Suprapubic skin (tissue), 4 donors: ENCODE measurements at places on chromosomes 2 and 18.

GRCh38 chr2:218569661-218570500 is 1.2 kb downstream of the CNOT9 start:
- DNase-seq: no peak

- DNase-seq: no peak
Observed at GRCh38 chr2:61229936-61230335, 67.9 kb downstream of the C2orf74 start.

- no peak for DNase-seq
Observed at GRCh38 chr18:49862656-49863385, 49.5 kb upstream of the ACAA2 start.

- no peak for DNase-seq
Observed at GRCh38 chr18:78875016-78875777, 104.4 kb upstream of the SALL3 start.

GRCh38 chr18:45837283-45838070 is 12.0 kb downstream of the SIGLEC15 start:
- DNase-seq: no peak

DNA sequence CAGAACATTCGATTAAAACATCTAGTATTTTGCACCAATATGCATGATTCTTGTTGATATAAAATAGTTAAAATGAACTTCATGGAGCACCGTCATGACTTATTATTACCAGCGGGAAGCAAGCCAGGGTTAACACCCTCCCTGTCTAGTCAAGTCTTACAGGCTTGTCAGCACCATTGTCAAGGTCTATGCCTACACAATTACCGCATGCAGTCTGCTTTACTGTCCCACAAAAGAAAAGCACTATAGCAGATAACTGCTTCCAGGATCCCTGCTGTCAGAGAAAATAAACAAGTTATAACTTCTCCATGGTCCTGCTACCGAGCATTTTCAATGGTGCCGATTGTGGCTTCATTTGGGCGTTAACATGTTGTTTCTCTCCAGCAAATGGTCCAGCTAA is 968.0 kb upstream of the FAM98A start:
- DNase-seq: no peak

- DNase-seq: no peak
Observed at GRCh38 chr18:42292654-42293053, 337.6 kb downstream of the PIK3C3 start.

DNA sequence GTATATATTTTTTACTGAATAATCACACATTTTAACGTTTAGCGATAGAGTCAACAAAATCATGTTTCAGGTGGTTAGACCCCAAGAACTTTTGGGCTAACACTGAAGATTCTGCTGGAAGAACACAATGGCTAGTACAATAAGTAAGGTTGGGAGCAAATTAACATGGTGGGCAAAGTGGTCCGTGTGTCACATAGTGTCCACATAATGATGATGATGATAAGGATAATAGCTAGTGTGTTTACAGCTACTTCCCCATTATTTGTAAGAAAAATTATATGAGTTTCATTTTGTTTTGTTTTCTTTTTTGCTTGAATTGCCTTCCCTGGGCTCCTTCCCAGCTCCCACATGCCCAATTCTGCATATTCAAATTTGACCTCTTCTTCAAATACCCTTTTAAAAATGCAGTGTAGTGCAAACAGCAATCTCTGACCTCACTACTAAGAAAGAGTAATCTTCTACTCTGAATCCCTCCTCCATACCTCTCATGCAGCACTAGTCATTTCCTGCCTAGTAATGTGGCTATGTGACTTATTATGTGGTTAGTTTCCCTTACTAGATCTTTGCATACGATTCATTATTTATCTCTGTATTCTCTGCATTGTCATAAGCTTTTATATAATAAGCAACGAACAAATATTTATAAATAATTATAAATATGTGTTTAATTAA is 16.9 kb upstream of the VPS54 start:
- DNase-seq: no peak

- no peak for DNase-seq
Observed at GRCh38 chr2:174553811-174554493, 43.7 kb downstream of the WIPF1 start.

DNA sequence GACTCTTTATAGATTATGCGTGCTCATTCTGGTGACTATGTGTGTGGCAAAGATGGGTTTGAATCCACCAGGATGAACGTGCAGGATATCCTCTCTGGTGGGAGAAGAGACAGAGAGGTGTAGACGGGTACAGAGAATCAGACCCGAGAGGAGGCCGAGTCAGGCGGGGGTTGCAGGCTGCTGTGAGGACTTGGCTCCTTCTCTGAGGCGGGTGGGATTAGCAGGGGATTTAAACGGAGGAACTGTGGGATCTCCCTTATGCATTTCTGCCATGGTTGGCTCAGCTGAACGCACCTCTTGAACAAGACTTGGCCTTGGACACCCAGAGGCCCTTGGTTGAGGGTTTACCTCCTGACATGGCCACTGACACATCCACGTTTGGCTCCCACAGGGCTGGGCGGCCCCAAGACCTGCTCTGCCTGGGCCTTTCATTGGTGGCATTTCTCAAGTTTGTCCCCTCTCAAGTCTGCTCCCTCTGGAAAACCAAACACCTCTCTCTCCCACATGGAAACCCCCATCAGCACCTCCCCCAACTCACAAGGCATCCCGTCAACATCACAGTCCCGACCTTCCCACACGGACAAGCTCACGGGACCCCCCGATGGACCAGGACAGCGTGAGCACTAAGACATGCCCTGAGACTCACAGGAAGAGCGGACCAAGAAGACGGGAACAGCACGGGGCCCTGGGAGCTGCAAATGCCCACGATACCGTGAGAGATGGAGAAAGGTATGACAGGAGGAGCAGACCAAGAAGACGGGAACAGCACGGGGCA is 158.3 kb downstream of the RTP5 start:
- no peak for DNase-seq

- DNase-seq: no peak
Observed at GRCh38 chr2:73823416-73823815, 5.3 kb upstream of the STAMBP start.

DNA sequence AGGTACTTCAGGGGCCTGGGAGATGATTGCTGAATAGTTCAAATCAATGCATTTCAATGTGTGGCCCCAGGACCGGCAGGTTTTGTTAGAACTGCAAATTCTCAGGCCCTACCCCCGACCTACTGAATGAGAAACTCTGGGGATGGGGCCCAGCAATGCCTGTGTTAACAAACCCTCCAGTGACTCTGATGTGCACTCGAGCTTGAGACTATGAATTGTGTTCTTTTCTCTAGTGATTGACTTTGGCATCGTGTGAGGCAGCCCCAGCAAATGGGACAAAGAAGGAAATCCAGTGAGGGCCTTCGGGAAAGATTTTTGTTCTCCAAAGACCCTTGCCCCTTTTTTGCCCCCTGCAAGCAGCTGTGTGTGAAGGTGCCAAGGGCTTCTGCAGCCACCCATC is 22.4 kb downstream of the ALK start:
- DNase-seq: no peak

GRCh38 chr18:23512641-23513040 is 9.3 kb downstream of the RMC1 start:
- DNase-seq: no peak

- DNase-seq: no peak
Observed at GRCh38 chr2:30216157-30216556, 15.2 kb upstream of the LBH start.

- DNase-seq: no peak
Observed at GRCh38 chr2:239386001-239386670, 14.7 kb downstream of the HDAC4 start.

GRCh38 chr2:57674743-57675142 is 371.9 kb upstream of the VRK2 start:
- DNase-seq: no peak

DNA sequence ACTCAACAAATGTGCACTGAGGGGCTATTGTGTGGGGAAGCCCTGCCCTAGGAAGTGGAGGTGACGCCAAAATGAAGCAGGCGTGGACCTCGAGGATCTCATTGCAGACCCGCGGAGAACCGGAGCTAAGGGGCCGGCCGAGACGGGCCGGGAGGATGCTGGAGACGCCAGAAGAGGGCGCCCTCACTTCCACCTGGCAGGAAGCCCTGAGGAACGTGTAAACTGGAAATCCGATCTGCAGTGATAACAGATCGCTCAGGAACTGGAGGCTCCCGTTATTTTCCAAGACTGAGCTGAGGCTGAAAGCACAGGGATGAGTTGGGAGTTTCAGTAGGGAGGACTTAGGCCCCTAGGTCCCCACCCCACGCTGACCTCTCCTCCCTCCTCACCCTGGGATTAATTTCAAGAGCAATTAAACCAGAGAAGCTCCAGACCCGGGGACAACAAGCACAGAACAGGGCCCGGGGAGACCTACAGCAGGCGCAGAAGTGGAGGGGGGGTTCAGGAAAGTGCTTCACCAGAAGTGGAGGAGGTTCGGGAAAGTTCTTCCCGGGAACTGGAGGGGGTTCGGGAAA is 7.7 kb upstream of the COL6A3 start:
- peak; percentile 91 for DNase-seq

- DNase-seq: no peak
Observed at GRCh38 chr2:234355021-234355720, 141.7 kb downstream of the ARL4C start.

DNA sequence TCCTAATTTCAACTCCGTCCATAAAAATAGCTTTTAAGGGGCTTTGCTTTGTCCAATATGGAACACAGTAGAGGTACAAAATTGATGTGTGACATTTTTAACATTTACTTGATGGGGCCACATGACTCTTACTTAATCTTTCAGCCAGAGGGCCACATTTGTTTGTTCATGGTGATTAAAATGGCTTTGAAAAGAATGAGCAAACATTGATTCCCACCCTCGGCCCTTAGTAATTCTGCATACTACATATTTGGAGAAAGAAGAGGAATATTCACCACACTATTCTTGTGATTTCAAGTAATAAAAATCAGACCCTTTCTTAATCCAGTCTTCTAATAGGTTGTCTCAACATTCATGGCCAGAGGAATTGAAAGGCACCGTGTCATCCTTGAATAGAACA is 17.5 kb downstream of the ARPC2 start:
- DNase-seq: no peak

GRCh38 chr2:180781276-180781675 is 199.1 kb upstream of the UBE2E3 start:
- no peak for DNase-seq

- DNase-seq: no peak
Observed at GRCh38 chr2:36468463-36469105, 113.0 kb downstream of the CRIM1 start.

DNA sequence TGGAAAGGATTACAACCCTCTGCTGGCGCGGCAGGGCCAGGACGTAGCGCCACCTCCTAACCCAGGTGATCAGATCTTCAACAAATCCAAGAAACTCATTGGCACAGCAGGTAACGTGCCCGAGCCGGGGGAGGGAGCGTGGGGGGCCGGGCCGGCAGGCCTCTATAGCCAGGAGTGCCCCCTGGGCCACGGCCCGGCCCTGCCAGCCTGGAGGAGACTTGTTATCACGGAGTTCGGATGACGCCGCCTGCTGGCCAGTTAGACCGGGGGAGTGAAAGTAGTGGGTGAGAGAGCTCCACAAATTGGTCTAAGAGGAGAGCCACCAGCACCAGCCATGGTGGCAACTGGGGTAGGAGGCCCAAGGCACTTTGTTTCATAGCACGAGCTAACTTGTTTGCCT is 8.6 kb upstream of the TMEM214 start:
- no peak for DNase-seq

- DNase-seq: no peak
Observed at GRCh38 chr2:241146286-241146685, 3.0 kb downstream of the PASK start.

DNA sequence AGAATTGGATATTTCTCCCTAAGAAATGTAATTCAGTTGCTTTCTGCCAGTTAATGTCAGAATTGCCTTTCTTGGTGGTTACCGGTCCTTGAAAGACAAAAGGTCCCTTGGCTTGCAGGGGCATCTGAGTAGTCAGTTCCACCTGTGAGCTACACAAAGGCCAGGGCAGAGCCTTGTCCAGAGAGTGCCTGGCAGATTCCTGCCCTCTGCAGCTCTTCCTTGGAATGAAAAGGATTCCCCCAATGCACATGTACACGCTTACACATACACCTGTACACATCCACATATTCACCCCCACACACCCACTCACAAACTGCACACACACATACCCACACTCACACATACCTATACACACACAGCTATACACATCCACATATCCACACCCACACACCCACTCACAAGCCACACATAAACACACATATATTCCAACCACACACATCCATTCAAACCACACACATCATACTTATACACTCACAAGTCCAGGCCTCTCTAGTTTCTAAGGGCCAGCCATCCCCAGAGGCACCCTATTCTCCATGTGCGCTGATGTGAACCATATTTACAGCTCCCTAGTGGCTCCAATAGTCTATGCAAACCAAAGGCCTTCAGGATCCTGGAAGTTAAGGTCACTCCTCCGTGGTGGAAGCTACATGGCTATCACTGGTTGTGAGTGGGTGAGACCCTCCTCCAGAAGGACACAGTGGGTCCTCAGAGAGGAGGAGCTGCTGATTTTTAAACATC is 9.6 kb downstream of the CYRIA start:
- DNase-seq: no peak

- no peak for DNase-seq
Observed at GRCh38 chr2:220341014-220341413, 713.6 kb downstream of the SLC4A3 start.

GRCh38 chr18:40911582-40912254 is 1043.3 kb upstream of the PIK3C3 start:
- no peak for DNase-seq

DNA sequence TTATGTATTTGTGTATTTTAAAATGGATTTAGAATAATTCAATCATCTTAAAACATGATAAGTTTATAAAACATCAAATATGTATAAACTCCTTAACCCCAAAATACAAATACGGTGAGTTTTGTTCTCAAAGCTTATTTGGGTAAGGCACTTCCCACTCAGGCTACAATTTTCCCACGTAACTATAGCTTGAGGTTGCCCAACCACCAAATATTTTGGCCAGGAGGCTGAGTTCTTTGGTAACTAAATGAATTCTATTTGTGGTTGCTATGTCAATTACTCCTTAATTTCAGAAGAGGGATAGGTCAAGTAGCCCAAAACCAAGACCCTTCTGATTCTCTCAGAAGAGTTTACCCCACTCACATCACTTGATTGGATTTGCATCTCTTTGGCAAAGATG is 70.4 kb downstream of the MYL12B start:
- DNase-seq: no peak

- no peak for DNase-seq
Observed at GRCh38 chr2:37664231-37664643, 7.2 kb downstream of the CDC42EP3 start.

DNA sequence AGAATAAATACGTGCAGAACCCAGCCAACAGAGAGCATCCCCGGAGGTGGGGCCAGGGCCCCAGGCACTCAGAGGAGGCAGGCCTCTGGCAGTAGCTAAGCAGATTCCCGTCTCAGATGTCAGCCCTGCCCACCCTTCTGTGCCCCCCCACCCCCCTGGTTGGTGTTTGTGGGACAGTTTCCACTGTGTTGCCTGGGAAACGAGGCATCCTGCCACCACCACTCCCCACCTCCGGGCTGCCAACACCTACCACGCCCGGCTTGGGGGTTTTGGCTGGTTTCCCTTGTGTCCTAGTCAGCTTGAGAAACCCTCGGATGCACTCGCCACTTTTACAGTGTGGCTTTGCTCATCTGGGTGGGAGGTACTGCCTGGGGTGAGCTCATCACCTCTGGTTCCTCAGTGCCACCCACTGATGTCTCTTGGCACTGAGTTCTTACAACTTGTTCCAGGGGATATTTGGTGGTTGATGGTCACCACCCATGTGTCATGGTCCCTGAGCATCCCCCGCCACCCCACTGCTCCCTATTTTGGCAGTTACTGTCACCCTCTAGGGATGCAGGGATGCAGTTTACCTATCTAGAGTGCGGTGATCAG is 72.4 kb upstream of the YWHAQ start:
- peak; percentile 82 for DNase-seq

- no peak for DNase-seq
Observed at GRCh38 chr18:69817335-69817940, 130.2 kb downstream of the CD226 start.
